ENCODE measurements at places on chromosomes 5 and 9.
A peak's percentile ranks its signal among the peaks of the same experiment; 100 is the strongest.

DNA sequence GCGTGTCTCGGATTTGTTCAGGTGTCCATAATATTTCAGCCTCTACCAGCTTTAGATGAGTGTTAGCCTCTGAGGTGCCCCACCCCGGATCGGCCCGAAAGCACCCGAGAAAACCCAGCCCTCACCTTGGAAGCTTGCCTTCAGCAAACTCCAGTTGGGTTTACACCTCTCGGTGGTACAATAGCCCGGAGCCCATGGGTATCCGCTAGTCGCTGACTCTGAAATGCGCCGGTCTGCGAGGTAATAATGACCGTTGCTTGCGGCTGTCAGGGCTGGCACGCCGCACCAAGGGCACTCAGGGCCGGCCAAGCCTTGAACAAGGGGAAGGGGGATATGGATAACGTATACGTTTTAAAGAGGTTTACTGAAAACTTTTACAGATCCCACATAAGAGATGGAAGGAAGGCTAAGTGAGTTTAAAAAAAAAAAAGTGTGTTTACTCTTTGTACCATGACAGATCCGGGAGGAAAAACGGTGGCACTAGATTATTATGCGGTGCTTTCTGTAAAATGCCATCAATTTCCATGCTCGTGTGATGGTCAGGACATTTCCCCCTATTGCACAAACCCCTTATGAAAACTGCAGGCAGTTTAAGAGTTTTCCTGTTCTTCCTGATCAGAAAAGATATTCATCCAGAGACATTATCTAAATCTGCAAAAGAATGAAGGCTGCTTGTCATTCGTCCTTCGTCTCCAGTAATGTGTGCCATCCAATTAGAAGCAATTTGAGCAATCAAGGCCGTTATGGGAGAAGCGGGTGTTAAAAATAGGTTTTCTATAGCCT lies 124.2 kb downstream of the TMEM161B start:
- peak; percentile 70 for DNase-seq
- no peaks in the 10 kb centered on the region for H3K36me3 ChIP-seq
- no peak overlapping the region for H3K4me3 ChIP-seq
- H3K4me1 ChIP-seq = no peaks in the 10 kb centered on the region
- H3K27me3 ChIP-seq = peaks cover 95% of the 10 kb centered on the region

- no peak overlapping the region for H3K4me3 ChIP-seq
- H3K27ac ChIP-seq = peak overlapping the region; percentile 37
- H3K4me1 ChIP-seq = no peaks in the 10 kb centered on the region
- DNase-seq = peak; percentile 47
- H3K36me3 ChIP-seq = no peaks in the 10 kb centered on the region
- no peaks in the 10 kb centered on the region for H3K27me3 ChIP-seq
Observed at GRCh38 chr9:116868201-116868600, 181.1 kb downstream of the TRIM32 start.

GRCh38 chr5:133404724-133405123 lies 207.6 kb downstream of the FSTL4 start:
- no peaks in the 10 kb centered on the region for H3K27me3 ChIP-seq
- no peak overlapping the region for H3K27ac ChIP-seq
- no peaks in the 10 kb centered on the region for H3K36me3 ChIP-seq
- H3K4me1 ChIP-seq = no peaks in the 10 kb centered on the region
- DNase-seq = peak; percentile 70

DNA sequence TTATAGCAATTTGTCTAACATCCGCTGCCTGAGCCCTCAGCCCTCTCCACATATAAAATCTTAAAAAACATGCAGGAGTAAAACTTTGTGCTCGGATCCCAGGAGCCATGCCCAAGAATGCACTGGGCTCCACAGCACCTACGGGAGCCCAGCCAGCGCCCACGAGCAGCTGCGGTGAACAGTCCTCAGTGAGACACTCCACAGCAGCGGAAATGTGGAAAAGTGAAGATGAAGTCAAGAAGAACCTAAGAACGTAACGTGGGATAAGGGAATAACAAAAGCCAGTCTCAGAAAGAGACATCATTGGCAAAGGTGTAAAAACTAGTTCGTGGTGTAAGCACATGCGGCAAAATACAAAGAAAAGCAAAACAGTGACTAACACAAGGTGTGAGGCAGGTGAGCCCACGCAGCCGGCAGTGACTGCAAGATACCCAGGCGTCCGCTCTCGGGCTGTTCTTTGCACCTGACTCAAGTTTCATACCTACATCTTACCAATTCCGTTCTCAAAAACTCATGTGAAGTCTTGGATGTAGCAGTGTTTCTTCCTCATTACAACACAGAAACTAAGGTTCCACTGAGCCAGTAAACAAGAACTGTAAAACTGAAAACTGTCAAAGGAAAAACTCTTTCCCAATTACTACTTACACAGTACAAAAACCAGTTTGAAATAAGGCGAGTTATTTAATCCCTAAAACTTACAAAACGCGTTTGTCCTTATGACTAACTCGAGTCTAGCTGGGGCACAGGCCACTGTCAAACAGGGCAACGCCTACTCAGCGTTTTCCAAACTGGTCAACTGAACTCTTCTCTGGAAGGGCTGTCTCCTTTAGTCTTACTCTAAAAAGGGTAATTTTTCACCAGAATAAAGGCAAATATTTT lies 1.7 kb downstream of the CAMSAP1 start:
- H3K27me3 ChIP-seq = no peaks in the 10 kb centered on the region
- peaks cover 31% of the 10 kb centered on the region for H3K36me3 ChIP-seq

DNA sequence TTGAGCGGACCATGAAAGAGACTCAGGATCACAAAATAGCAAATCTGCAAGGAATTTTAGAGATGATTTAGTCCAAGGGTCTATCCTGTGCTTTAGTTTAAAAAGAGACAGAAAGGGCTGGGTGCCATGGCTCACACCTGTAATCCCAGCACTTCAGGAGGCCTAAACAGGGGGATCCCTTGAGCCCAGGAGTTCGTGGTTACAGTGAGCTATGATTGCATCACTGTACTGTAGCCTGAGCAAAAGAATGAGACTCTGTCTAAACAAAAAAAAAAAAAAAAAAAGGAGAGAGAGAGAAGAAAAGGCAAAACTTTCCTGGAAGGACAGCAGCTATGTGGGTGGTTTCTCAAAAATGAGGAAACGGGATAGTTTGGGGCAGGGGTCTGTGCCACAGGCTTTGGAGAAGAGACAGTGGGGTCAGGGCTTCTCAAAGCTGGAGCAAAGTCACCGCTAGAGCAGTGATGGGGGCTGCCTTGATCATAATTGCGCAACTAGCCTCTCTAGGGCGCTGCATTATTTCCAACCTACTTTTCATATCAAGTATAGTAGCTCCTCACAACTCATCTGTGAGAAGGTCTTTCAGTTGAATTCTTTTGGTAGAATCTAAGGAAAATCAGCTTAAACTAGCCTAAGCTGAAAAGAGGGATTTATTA lies 8.5 kb upstream of the ANKH start:
- H3K27ac ChIP-seq = no peak overlapping the region
- H3K4me3 ChIP-seq = no peak overlapping the region
- H3K27me3 ChIP-seq = no peaks in the 10 kb centered on the region
- DNase-seq = no peak
- H3K4me1 ChIP-seq = no peaks in the 10 kb centered on the region

GRCh38 chr5:61002611-61003355 lies 57.8 kb downstream of the NDUFAF2 start:
- no peak overlapping the region for H3K4me3 ChIP-seq
- DNase-seq = no peak
- no peaks in the 10 kb centered on the region for H3K36me3 ChIP-seq

DNA sequence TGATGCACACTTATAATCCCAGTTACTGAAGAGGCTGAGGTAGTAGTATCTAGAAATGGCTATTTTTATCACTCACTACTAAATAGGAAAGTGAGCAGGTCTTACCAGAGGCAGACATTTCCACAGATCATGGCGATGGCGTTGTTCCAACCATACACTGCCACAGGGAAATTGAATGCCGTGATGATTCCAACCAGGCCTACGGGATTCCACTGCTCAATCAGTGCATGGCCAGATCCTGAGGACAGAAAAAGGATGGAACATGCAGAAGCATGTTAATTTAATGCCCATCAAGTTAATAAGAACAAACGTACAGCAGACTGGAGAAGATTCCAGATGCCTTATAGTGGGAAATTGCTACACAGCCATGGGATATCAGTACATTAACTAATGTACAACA lies 18.0 kb downstream of the ALDH7A1 start:
- DNase-seq = no peak
- H3K4me3 ChIP-seq = no peak overlapping the region
- H3K4me1 ChIP-seq = no peaks in the 10 kb centered on the region
- no peaks in the 10 kb centered on the region for H3K27me3 ChIP-seq

DNA sequence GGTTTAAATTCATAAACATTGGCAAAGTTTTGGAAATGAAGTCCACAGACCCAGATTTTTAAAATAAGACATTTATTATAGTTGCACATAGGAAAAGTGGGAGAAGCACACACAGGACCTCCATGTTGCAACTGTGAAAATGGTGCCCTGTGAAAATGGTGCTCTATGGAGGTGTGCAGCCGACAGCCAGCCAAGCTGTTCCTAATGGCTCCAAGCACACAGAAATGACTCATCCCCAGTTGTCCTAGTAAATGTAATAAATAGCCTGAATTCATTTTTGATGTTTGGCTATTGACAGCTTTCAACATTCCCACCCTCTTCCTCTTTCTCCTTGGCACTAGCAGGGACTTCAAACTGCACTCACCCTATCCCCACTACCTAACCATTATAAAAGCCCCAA lies 590.9 kb downstream of the CAAP1 start:
- H3K27ac ChIP-seq = no peak overlapping the region
- no peaks in the 10 kb centered on the region for H3K4me1 ChIP-seq
- H3K27me3 ChIP-seq = no peaks in the 10 kb centered on the region
- no peak overlapping the region for H3K4me3 ChIP-seq

- no peak overlapping the region for H3K4me3 ChIP-seq
- H3K4me1 ChIP-seq = no peaks in the 10 kb centered on the region
- peaks cover 9% of the 10 kb centered on the region for H3K27me3 ChIP-seq
Observed at GRCh38 chr5:36730537-36731216, 124.3 kb downstream of the SLC1A3 start.

GRCh38 chr5:163861670-163862069 lies 356.3 kb downstream of the MAT2B start:
- H3K36me3 ChIP-seq = no peaks in the 10 kb centered on the region
- no peaks in the 10 kb centered on the region for H3K4me1 ChIP-seq
- no peak overlapping the region for H3K27ac ChIP-seq
- no peak overlapping the region for H3K4me3 ChIP-seq
- no peak for DNase-seq

DNA sequence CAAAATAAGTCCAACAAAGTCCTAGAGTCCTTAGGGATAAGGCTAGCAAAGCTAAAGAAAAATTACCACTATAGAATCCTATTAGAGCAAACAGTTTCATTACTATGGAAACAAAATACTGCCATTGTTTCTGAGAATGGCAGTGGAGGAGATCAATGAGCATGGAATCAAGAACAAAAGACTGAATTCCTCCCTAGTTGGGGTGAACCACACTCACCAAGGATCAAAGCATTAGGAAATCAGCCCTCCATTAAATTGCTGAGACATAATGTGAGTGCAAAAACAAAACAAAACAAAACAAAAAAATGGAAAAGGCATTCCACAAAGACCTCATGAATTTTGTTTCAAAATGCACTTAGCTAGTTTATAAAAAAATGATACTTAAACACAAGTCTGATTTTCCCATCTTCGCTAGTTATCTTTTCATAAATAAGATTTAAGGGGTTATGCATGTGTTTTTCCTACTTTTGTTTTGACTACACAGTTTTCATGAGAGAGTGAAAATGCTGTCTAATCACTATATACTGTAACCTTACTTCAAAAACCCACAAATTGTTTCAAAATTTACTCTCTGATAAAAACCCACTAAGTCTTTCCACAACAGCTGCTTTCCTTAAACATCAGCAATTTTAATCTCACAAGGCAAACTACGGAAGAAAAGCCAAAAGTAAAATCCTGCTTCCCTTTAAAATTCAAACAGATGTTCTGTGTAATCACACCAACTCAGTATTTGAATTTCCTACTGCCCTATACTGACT lies 9.7 kb downstream of the SERINC5 start:
- peak overlapping the region; percentile 60 for H3K27ac ChIP-seq
- H3K36me3 ChIP-seq = peaks cover 48% of the 10 kb centered on the region
- H3K27me3 ChIP-seq = no peaks in the 10 kb centered on the region
- H3K4me3 ChIP-seq = peak overlapping the region; percentile 57
- DNase-seq = no peak

GRCh38 chr5:134114886-134115805 lies 665 bp downstream of the TCF7 start:
- H3K4me1 ChIP-seq = peaks cover 3% of the 10 kb centered on the region
- peak overlapping the region; percentile 76 for H3K4me3 ChIP-seq
- no peaks in the 10 kb centered on the region for H3K27me3 ChIP-seq

GRCh38 chr5:142817949-142818431 lies 47.8 kb downstream of the ARHGAP26 start:
- no peak overlapping the region for H3K4me3 ChIP-seq
- H3K36me3 ChIP-seq = no peaks in the 10 kb centered on the region
- peaks cover 5% of the 10 kb centered on the region for H3K4me1 ChIP-seq
- H3K27ac ChIP-seq = no peak overlapping the region
- H3K27me3 ChIP-seq = no peaks in the 10 kb centered on the region

- H3K4me3 ChIP-seq = no peak overlapping the region
- DNase-seq = no peak
- peaks cover 78% of the 10 kb centered on the region for H3K36me3 ChIP-seq
- no peak overlapping the region for H3K27ac ChIP-seq
Observed at GRCh38 chr9:15505921-15506320, 4.8 kb downstream of the PSIP1 start.

- no peaks in the 10 kb centered on the region for H3K27me3 ChIP-seq
- H3K27ac ChIP-seq = peak overlapping the region; percentile 11
- H3K4me3 ChIP-seq = peak overlapping the region; percentile 27
- peaks cover 83% of the 10 kb centered on the region for H3K36me3 ChIP-seq
- no peak for DNase-seq
- H3K4me1 ChIP-seq = no peaks in the 10 kb centered on the region
Observed at GRCh38 chr5:1329111-1329579, 15.8 kb downstream of the CLPTM1L start.

- no peaks in the 10 kb centered on the region for H3K27me3 ChIP-seq
- no peaks in the 10 kb centered on the region for H3K36me3 ChIP-seq
- H3K4me1 ChIP-seq = no peaks in the 10 kb centered on the region
- DNase-seq = no peak
- no peak overlapping the region for H3K4me3 ChIP-seq
Observed at GRCh38 chr5:91245871-91246270, 137.2 kb downstream of the ARRDC3 start.

All from endodermal cell (in vitro differentiated cells).